ENCODE measurements at places on chromosomes 11 and 22. TPM values are rescaled to one million over a fixed set of nuclear protein-coding genes. Genes with fewer than 3 reads are reported as not detected.
A peak's percentile ranks its signal among the peaks of the same experiment; 100 is the strongest.

OR4A16 gene
- not detected for total RNA-seq

FAM227A gene
- total RNA-seq: 8.8 TPM

BLID gene
- 2.0 TPM for total RNA-seq

SMC1B gene
- 0.31 TPM for total RNA-seq

OR52B4 gene
- total RNA-seq: not detected

DNA sequence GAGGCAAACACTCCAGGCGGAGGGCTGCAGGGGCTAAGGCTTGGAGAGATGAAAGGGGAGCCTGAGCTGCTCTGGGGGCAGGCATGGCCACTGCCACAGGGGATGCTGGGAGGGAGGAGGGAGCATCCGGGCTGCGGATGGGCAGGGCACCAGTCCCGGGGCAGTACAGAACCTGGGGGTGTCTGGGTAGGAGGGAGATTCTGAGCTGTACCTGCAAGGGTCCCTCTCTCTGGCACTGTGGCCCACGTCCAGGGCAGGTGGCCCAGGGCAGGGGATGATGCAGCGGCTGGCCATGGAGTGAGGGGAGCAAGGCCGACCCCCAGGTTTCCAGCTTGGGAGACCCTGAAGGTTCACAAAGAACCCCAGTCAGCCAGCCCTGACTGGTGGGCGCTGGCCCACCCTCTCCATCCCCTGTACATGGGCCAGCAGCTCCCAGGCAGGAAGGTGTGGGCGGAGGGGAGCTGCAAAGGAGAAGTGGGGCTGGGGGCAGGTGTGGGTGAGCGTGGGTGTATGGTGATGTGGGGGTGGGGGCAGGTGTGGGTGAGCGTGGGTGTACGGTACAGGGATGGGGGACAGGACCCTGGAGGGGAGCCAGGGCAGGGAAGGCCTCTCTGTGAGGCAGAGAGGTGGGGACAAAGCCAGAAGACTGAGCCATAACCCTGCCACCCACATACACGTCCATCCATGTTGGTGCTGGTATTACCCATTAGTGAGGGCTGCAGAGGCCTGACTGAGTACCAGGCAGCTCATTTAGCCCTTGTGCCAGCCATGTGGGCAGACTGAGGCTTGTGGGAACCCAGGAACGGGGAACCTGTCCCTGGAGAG, 2.2 kb upstream of the TNFRSF13C start:
- no peak for DNase-seq

DNA sequence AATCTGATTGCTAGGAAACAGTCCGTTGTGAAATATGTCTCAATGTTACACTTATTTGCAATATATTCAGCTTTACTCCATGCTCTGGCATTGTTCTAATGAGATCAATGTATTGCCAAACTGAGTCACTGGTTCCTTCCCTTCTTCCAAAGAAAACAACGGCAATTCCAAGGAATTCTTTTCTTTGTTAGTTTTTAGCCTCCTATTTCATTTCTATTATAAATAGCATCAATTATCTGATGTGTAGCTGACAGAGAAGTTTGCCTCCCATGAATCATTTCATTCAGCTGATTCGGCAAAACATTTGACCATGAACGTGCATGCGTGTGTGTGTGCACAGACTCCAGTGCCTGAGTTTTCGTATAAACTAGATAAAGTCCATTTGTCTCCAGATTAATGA, 346.8 kb downstream of the ETS1 start:
- no peak for DNase-seq

- no peak for DNase-seq
Observed at GRCh38 chr11:113134626-113135025, 173.4 kb downstream of the NCAM1 start.

DNA sequence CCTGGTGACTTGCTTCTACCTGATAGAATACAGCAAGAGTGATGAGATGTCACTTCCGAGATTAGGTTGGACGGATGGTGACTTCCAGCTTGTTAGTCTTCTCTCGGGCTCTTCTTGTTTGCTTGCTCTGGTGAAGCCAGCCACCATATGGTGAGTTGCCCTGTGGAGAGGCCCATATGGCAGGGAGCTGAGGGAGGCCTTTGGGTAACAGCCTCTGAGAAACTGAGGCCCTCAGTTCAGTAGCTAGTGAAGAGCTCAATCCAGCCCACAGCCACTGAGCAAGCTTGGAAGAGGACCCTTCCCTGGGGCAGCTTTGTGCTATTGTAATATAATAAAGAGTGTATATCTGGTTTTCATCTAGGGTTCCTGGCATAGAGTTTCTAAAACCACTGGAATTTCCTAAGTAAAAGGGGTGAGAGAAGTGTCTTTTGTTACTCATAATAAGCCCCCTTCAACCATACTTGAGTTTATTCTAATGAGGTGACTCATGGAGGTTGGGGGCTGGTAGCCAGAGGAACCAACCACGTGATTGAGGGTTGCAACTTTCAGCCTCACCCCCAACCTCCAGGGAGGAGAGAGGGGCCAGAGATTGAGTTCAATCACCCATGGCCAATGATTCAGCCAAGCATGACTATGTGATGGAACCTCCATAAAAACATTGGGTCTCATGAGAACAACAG, 8.0 kb upstream of the TPCN2 start:
- DNase-seq: no peak

DNA sequence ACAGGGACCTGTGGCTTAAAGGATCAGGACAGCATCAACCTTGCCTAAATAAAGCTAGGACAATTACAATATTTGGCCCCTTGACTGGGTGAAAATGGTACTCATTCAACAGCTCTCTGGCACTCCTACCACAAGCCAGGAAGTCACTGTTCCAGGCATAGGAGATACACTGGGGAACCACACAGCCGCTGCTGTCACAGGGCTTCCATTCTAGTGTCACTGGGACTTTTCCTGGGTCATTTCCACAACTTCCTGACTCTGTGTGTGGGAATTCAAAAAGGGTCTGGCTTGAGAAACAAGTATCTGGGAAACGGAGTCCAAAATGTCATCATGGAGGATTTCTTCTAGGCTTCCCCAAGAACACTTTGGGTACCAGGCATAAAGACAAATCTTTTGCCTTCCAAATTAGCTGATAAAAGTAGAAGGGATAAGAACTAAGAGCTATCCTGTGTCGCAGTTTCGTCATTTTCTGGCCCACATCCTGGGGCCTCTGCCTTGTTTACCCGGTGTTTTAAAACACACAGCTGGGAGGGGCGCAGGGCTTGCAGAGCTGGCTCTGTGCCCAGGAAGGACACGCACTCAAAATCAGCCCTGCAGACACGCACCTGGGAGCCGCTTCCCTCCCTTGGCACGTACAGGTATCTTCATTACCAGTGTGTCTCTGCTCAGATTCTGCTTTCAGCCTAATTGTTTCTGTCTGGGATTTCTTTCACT, 38.0 kb downstream of the TMEM45B start:
- DNase-seq: peak; percentile 88

GRCh38 chr22:28179392-28179791, 260.3 kb upstream of the PITPNB start:
- no peak for DNase-seq

- DNase-seq: no peak
Observed at GRCh38 chr11:27443227-27443626, 29.4 kb downstream of the LGR4 start.

- DNase-seq: no peak
Observed at GRCh38 chr22:32233091-32233490, 22.1 kb downstream of the SLC5A4 start.

Data from PC-9 (cell line).